ENCODE measurements at places on chromosomes 3 and 15.

- no peak for DNase-seq
Observed at GRCh38 chr3:115580566-115580965, 42.7 kb upstream of the GAP43 start.

- DNase-seq: no peak
Observed at GRCh38 chr15:48775546-48775945, 35.3 kb downstream of the CEP152 start.

- DNase-seq: no peak
Observed at GRCh38 chr3:158936530-158937113, 134.8 kb downstream of the MFSD1 start.

DNA sequence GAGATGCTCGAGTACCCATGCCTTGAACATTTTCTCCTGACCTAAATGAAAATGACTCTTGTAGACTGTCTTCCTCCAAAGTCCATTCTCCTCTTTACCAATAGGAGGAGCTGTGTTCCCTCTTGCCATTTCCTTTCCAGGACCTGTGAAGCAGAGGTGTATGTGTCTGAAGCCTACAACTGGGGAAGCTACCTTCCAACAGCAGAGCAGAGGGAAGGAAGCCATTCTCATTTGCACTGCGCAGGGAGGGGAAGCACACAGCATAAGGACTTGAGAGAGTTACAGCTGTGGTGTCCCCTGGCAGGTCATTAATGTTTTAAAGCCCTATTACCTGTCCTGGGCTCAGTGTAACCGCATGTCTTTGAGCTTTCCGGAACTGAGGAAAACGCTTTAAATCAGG lies 38.7 kb downstream of the HSPBAP1 start:
- DNase-seq: peak; percentile 29

DNA sequence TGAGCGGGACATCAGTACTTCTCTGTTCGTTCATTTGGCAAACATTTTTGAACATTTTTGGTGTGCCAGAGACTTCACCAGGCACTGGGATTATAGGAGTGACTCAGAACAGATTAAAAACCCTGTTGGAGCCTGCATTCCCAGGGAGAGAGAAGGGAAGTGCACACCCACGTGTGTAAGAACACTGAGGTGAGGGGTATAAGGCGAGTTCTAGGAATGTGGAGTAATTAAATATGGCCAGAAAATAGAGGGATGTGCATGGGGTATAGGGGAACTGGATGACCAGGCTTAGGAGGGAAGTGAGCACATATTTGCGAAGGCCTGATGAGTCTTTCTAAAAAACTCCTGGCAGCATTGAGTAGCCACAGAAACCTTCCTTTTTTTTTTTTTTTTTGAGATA lies 401.2 kb upstream of the C2CD4B start:
- DNase-seq: no peak

DNA sequence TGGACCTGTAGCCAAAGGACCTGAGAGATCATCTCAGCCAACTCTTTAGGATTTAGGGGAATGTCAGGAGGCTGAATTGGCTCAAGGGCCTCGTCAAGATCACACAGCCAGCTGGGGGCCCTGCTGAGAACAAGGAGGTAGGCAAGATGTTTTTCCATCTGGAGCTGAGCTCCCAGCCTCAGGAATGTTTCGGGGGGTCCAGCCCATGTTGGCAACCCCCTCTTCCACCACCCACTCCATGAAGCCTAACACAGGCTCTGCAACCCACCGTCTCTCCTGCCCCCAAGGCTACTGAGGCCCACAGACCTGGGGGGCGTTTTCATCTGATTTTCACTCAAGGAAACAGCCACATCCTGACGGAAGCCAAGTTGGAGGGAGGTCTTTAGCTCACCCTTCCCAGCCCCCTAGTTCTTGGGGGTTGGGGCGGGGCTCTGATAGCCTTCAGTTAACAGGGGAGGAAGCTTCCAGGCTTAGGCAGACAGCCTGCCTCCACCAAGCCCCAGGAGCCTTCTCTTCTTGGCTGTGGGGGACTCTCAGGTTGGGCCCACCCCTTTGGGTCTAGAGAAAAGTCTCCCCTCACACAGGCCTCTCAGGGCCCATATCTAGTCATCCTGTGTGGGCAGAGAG lies 48.8 kb downstream of the EPHB3 start:
- no peak for DNase-seq

GRCh38 chr3:107325446-107325845 lies 51.8 kb upstream of the CCDC54 start:
- no peak for DNase-seq

GRCh38 chr3:14849638-14850230 lies 31.0 kb downstream of the FGD5 start:
- no peak for DNase-seq

GRCh38 chr3:45075821-45076625 lies 49.9 kb downstream of the CLEC3B start:
- no peak for DNase-seq

- no peak for DNase-seq
Observed at GRCh38 chr15:98647026-98647773, 1.1 kb upstream of the IGF1R start.

DNA sequence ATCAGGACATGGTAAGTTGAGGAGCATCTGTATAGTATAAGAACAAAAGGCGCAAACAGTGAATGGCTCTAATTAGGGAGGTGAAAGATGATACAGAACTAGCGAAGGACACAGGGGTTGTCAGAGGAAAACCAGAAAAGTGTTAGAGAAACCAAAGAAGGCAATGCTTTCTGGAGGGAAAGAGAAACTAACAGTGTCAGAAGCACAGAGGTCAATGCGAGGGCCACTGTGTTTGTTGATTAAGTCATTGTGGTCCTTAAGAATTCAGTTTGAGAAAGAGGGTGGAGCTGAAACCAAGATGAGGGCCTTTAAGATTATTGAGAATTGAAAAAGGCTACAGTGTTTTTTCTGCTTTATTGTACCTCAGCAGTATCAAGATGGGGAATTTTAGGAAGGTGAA lies 28.8 kb downstream of the ATG7 start:
- no peak for DNase-seq

DNA sequence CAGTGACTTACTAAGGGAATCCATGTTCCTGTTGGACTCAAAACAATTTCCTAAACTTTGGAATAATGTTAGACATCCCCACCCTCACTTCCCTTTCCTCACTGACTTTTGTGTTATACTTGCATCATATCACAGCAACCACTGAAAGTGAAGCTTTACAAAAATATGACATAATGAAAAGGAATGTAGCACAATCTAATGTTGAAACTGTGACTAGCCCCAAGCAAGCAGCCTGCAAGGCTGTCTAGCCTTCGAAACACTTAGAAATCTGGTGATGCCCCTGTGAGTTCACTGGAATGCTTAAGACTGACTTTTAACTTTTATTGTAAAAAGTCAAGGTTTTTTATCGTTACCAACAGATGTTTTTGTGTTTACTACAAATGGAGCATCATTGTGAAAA lies 203.7 kb upstream of the ZNF385D start:
- no peak for DNase-seq

GRCh38 chr3:125594581-125595011 lies 701 bp downstream of the OSBPL11 start:
- DNase-seq: no peak

GRCh38 chr3:139574026-139574947 lies 34.7 kb upstream of the RBP1 start:
- no peak for DNase-seq

- DNase-seq: no peak
Observed at GRCh38 chr3:23431764-23432163, 228.6 kb downstream of the UBE2E2 start.

GRCh38 chr3:79473993-79474392 lies 293.8 kb downstream of the ROBO1 start:
- no peak for DNase-seq

- DNase-seq: no peak
Observed at GRCh38 chr3:172138792-172139507, 99.6 kb downstream of the FNDC3B start.

DNA sequence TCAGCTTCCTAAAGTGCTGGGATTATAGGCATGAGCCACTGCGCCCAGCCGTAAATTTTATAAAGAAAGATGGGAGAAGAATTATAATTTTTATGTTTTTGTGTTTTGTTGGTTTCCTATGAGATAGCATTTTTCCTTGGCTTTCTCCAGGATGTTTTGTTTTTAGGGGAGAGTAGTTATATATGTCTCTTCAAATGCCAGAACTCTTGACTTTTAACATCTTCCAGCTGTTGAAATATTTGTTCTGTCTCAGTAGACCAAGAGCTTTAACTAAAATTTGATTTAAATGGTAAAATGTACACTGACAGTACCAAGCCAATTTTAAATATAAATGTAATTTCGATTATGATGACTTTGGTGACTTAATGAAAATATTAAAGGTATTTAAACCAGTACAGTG lies 96.8 kb downstream of the DHX36 start:
- no peak for DNase-seq

- no peak for DNase-seq
Observed at GRCh38 chr3:70090322-70090913, 90.9 kb downstream of the SAMMSON start.

DNA sequence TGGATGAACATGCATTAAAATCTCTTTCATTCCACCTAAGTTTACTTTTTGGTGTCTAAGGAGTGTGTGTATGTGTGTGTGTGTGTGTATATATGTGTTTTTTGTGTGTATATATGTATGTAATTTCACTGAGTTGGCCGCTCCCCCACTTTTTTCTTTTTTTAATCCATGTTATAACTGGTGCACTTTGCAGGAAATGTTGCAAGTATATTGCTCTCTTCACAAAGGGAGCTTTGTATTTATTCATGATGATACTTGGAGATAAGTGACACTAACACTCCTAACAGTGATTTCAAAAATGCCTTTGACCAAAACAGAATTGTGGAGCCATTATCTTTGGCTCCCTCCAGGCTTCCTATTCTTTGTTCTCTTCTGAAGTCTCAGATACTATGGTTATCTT lies 95.8 kb downstream of the FNDC3B start:
- DNase-seq: no peak

GRCh38 chr3:160950542-160950941 lies 154.6 kb downstream of the B3GALNT1 start:
- DNase-seq: no peak

DNA sequence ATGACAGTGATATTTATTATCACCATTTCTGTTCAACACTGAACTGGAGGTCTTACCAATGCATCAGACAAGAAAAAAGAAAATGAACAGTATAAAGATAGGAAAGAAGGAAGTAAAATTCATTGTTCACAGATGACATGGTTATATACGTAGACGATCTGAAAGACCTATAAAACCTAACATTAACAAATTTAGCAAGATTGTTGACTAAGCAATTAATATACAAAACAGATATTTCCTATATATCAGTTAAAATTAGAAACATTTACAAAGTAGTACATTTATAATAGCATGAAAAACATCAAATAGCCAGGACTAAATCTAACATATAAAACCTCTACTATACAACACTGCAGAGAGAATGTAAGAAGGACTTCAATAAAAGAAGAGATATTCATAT lies 92.8 kb upstream of the MELTF start:
- DNase-seq: no peak

- DNase-seq: no peak
Observed at GRCh38 chr15:63899193-63899592, 65.4 kb upstream of the HERC1 start.

DNA sequence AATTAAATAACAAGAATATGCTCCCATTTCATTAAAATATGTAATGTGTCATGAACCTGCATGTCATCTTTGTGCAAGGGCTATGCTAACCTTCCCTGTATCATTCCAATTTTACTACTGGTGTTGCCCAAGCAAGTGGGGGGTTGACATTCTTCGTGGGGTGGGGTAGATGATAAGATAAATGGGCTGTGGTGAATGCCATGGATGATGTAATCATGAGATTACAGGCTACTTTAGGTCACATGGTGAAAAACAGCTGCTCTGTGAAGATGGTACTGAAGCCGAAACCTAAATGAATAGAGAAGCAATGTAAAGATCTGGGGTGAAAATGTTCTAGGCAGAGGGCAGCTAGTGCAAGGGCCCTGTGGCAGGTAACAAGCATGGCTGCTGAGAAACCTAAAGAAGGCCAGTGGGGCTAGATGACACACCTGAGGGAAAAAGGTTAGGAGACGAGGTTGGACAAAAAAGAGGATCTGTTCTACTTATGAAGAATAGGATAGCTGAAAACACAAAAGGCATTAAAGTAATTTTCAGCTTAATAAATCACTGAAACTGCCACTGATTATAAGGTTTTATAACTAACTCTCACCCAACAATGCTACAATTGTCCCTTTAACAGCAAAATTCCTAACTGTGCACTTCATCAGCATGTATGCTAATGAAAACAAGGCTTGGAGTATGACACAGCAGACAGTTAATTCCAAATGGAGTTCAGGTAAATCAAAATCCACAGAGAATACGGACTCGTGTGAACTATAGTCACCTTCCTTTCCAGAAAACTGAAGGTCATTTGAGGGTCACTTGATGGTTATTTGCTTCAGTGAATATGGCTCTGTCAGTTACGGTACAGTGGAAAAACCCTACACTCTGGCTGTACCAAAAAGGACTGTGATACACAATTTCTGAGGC lies 35.0 kb downstream of the MTMR10 start:
- no peak for DNase-seq

DNA sequence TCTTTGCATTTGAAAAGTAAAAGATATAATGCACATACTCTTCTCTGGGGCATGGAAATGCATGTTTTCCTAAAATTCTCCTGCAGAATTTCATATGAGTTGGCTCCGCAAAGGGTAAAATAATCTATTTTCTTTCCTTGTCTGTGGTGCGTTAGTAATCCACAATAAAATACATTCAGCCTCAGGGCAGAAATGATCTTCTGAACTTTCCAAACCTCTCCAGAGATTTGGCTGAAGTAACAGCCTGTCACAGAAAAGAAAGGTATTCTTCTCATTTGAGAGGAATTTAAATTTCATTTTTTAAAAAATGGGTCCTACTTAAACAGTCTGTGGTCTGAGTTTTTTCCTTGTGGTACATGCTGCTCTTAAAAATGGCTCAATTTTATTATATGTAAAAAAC lies 182.7 kb upstream of the DCBLD2 start:
- no peak for DNase-seq

DNA sequence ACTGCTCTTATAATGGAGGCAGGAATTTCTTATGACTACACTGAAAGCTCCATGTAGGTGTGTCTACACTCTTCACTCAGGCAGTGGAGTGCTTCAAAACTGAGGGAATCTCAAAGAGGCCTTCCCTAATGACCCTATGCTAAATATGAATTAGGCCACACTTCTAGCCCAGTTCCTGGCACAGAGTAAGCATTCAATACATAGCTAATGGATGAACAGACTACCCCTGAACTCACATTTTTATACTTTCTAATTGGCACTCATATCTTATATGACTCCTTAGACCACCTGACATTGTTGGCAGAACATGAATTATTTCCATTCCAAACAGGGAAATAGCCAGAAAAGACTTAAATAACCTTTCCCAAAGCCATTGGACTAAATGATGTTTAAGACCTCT lies 3.4 kb downstream of the RARRES1 start:
- DNase-seq: no peak

- DNase-seq: no peak
Observed at GRCh38 chr3:72727172-72727571, 121.1 kb downstream of the SHQ1 start.

- no peak for DNase-seq
Observed at GRCh38 chr15:72521682-72522081, 47.6 kb downstream of the ARIH1 start.
